ENCODE measurements at places on chromosomes 3 and 15. TPM values are rescaled to one million over a fixed set of nuclear protein-coding genes. Genes with fewer than 3 reads are reported as not detected.

DNA sequence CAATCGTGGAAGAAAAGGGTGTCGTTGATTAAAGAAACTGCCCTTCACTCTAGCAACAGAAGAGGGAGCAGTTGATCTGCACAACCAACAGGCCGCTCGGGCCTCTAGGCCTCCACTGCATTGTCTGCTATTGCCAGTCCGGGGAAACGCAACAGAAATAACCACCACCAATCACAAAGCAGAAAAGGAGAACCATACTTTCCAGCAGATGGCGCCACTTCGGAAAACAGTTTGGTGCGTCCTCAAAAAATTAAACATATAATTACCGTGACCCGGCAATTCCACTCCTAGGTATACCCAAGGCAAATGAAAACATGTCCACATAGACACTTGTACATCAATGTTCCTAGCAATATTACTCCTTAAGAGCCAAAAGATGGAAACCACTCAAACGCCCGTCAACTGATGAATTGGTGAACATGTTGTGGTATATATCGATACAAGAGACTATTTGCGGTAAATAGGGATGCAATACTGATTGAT lies 154.1 kb downstream of the TJP1 start:
- H3K27me3 ChIP-seq, result no peaks in the 10 kb centered on the region
- H3K4me3 ChIP-seq, result no peak overlapping the region
- DNase-seq, result no peak
- H3K27ac ChIP-seq, result no peak overlapping the region
- no peaks in the 10 kb centered on the region for H3K36me3 ChIP-seq

DNA sequence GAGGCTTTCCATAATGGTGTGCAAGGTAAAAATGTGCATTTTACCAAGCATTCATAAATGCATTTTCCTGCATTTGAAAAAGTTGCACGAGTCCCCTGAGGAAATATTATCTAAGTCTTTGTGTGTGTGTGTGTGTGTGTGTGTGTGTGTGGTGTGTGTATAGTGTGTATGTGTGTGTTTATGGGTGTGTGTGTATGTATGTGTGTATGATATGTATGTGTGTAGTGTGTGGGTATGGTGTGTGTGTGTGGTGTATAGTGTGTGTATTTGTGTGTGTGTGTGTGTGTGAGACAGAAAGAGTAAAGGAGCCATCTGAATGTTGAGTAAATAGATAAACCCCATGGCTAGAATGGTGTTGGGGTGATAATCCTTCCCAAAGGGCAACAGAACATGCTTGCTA lies 229.6 kb upstream of the TBC1D5 start:
- H3K36me3 ChIP-seq, result no peaks in the 10 kb centered on the region
- no peak overlapping the region for H3K4me3 ChIP-seq
- peaks cover 2% of the 10 kb centered on the region for H3K27me3 ChIP-seq

SUCNR1 gene
- 0.19 TPM for total RNA-seq

CCR1 gene
- 3.8 TPM for total RNA-seq

C3orf85 gene
- not detected for total RNA-seq

DNAH12 gene
- 0.11 TPM for total RNA-seq

All from natural killer cell (primary cell).